NCI-H2107 (cell line): ENCODE measurements at places on chromosomes 11 and 22.

- no peak for DNase-seq
Observed at GRCh38 chr11:121229495-121230215, 62.9 kb upstream of the SC5D start.

DNA sequence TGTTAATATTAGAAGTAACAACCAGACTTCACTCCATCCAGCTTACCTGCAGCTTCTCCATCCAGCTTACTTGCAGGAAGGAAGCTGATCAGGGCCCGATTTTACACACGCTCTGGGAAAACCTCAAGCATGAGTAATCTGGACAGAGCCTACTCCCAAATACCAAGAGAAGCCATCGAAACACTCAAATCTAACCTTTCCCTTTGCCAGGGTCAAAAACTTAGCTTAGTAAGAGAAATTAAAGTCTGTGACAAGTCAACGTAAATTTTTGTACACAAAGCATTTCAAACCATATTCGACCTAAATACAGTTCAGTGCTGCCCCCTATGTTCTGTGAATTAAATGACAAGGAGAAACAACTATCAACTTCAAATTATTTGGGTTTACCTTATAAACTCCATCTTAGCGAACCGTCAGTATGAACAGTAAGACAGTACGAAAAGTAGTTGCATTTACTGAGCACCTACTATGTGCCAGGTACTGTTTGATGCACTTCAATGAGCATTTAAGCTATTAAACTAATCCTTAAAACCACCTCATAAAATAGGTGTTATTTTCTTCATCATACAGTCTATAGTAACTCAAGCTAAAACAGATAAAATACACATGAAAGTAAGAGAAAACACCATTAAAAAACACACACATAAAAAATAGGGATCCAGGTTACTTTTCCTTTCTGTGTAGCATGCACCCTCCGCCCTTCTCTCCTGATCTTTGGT, 36.9 kb downstream of the ARFGAP3 start:
- DNase-seq = no peak

- DNase-seq = no peak
Observed at GRCh38 chr11:76685831-76686230, 15.3 kb upstream of the LRRC32 start.

- DNase-seq = no peak
Observed at GRCh38 chr11:44729713-44730112, 3.0 kb downstream of the TSPAN18 start.

- no peak for DNase-seq
Observed at GRCh38 chr22:26766510-26767350, 109.3 kb downstream of the MIAT start.

DNA sequence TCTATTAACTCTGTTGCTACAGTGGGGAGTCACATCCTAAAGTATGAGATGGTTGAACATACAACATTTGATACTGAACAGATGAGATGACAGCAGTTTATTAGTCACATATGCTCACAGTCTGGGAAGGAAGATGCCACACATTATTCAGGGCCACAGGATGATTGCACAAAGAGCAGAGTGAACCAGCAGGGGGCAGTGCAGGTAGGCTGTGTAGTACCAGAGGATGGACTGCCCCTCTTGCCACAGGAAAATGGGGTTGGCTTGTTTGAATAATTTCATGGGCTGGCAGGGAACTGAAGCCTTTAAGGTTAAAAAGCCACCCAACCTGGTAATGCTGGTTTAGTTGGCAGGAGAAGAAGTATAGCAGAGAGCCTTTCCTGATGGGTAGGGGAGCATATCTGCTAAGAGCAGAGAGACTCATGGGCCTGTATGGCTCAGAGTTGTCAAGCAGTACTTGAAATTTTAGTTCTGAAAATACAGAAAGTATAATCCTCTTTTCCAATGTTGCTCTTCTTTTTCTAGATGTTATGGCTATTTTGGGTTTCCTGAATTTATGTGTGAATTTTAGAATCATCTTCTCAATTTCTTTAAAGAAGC, 180.4 kb upstream of the B3GAT1 start:
- no peak for DNase-seq
